ENCODE measurements at places on chromosomes 6 and 20. TPM values are rescaled to one million over a fixed set of nuclear protein-coding genes. Genes with fewer than 3 reads are reported as not detected.

DNA sequence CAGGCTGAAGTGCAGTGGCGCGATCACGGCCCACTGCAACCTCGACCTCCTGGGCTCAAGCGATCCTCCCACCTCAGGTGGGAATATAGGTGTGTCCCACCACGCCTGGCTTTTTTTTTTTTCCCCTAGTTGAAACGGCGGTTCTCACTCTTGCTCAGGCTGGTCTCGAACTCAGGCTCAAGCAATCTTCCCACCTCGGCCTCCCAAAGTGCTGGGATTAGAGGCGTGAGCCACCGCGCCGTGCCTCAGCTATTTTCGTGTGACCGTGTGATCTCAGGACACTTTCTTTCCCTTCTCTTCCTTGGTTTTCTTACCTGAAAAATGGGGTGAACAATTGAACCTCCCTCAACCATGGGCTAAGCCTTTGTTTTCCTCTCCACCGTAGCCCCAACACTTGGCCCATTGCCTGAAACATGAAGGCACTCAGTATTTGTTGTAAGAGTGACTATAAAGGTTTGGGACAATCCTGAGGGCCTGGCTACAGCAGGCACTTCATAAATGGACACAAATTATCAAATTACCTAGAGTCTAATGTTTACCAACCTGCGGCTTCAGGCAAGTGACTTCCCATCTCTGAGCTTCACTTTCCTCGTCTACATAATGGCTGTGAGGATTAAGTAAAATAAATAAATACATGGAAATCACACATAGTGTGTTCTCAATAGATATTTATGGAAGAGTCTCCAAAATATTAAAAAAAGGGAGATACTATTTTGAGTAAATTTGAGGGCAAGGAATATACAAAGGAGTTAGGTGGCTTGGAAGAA is 31.4 kb upstream of the ID1 start:
- H3K27me3 ChIP-seq = no peaks in the 10 kb centered on the region
- peak overlapping the region; percentile 75 for H3K4me3 ChIP-seq
- peaks cover 30% of the 10 kb centered on the region for H3K4me1 ChIP-seq
- peak overlapping the region; percentile 83 for H3K27ac ChIP-seq
- H3K36me3 ChIP-seq = peaks cover 12% of the 10 kb centered on the region

DNA sequence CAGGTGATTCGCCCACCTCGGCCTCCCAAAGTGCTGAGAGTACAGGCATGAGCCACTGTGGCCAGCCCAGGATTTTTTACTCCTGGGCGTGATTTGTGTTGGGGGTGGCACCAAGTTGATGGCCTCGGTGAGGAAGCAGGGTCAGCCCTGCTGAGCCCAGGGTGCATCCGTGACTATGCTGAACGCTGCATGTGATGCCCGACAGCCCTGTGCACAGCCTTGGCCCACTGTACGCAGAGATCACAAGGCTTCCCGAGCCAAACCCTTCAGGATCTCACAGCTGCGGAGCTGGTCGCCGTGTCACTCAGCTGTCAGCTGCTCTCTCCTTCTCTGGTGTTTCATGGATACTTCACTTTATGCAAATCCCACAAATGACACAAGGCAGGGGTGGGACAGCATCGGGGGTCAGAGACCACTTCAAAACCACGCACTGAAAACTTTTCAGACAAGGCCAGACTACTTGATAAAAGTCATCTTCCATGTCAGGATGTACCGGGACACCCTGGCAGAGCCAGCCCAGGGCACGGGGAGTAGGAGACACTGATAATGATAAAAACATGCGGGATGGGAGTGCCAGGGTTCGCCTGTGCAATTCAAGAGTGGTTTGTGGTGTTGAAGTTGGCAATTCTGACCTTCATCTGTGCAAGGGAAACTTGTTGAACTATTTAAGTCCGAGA is 31.2 kb upstream of the RPS6KA2 start:
- H3K36me3 ChIP-seq = no peaks in the 10 kb centered on the region
- DNase-seq = no peak
- H3K4me3 ChIP-seq = no peak overlapping the region
- no peak overlapping the region for H3K27ac ChIP-seq

DNA sequence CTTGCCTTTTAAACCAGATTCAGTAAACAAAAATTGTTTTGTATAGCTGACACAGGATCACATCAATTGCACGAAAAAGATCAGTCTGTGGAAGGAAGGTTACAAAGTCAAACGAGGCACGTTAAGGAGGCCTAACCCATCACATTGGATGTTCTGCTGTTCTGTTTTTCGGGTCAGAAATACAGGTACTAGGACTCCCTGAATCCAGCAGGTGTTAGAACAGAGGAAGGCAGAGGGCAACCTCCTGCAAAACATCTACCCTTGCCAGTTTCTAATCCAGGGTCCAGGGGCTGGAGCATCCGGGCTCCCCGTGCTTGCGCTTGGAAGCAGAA is 64.6 kb downstream of the PLG start:
- no peaks in the 10 kb centered on the region for H3K36me3 ChIP-seq
- no peak overlapping the region for H3K27ac ChIP-seq
- DNase-seq = no peak

DNA sequence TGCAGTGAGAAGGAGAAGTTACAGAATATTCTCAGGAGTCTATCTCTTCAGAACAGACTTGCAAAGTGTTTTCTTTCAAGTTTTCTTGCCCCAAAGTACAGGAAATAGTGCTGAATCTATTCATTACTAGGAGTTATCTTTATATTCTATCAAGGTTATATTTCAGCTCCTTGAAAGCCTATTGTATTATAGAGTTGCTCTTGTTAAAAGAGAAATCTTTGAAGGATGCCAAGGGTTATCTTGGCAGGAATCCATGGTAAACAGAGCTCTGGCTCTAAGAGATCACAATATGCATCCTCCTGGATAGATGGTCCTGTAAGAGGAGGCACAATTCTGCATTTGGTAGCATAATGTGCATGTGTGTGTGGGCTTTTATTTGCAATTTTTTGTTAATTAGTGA is 21.2 kb upstream of the SNRPB2 start:
- H3K36me3 ChIP-seq = no peaks in the 10 kb centered on the region
- no peaks in the 10 kb centered on the region for H3K4me1 ChIP-seq
- H3K4me3 ChIP-seq = no peak overlapping the region
- DNase-seq = peak; percentile 36
- peaks cover 57% of the 10 kb centered on the region for H3K27me3 ChIP-seq

DNA sequence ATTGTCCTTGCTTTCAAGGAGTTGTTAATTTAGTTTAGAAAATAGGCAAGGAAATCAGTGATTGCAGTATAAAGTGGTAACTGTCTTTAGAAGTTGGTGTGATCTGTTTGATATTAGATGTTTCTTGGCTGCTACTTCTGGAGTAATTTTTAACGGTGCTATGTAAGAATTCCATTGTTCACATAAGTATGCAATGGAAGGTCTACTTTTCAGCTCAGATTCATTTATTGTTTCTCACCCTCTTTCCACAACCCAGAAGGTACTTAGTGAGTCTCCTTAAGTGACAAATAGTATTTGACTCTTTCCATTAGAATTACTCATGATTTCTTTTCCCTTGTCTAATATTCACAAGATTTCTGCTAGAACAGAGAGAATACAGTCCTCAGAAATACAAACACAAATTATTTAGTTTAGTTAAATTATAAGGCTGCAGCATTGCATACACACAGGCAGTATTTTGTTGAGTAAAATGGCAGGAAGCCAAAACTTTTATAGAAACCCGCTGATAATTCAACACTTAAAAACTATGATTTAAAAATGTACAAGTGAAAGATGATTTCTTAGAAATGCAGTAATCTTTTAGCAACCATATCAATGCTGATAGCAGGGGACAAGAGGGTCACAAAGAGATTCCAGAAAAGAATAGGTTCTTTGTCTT is 554.3 kb downstream of the CD109 start:
- H3K27me3 ChIP-seq = no peaks in the 10 kb centered on the region
- H3K27ac ChIP-seq = no peak overlapping the region
- no peak overlapping the region for H3K4me3 ChIP-seq
- H3K36me3 ChIP-seq = no peaks in the 10 kb centered on the region
- DNase-seq = no peak

DNA sequence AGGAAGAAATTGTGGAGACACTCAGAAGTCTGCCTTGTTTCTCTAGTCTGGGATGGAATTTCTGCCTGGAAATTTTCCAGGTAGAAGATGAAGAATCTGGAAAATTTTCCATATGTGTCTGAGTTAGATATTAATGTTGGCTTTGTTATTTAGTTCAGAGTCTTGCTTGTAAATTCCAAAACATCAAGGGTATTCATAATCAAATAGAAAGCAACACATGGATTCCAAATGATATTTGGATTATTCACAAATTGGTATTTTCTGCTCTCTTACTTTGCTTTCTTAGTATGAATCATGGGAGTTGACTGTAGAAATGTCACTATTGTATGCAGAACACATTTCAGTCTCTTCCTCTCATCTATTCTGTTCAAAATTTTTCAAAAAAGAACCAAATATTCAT is 116.0 kb downstream of the GRIK2 start:
- H3K4me1 ChIP-seq = no peaks in the 10 kb centered on the region
- no peaks in the 10 kb centered on the region for H3K27me3 ChIP-seq
- no peak for DNase-seq
- H3K4me3 ChIP-seq = no peak overlapping the region
- no peaks in the 10 kb centered on the region for H3K36me3 ChIP-seq
- H3K27ac ChIP-seq = no peak overlapping the region

- H3K27me3 ChIP-seq = no peaks in the 10 kb centered on the region
- no peak for DNase-seq
- no peaks in the 10 kb centered on the region for H3K36me3 ChIP-seq
- H3K4me3 ChIP-seq = no peak overlapping the region
- H3K27ac ChIP-seq = no peak overlapping the region
These were observed 413.0 kb upstream of the RUNX2 start for GRCh38 chr6:44915111-44915510.

DNA sequence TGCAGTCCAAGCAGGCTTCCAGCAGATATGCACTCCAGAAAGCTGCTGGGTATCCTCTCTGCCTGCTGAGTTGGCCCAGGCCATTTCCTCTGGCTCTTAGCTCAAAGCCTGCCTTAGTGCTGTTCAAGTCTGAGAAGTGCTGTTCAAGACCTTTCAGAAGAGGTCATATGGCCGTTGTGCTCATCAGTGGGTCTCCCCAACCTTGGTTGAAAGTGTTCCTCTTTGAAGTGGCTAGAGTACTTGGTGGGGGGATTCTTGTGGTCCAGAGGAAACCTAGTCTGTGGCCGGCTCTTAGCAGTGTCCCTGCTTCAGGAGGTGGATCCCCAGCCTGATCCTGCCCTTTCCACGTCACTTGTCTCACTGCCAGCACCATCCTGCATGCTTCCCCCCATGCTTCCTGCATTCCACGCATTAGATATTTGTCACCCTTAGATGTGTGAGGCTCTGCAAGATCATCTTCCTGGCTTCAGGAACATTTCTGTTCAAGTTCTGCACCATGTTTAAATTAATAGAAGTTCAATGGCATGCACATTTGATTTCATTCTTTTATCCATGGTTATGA is 105.0 kb downstream of the FIG4 start:
- peaks cover 60% of the 10 kb centered on the region for H3K4me1 ChIP-seq
- H3K27me3 ChIP-seq = no peaks in the 10 kb centered on the region
- H3K27ac ChIP-seq = no peak overlapping the region
- H3K4me3 ChIP-seq = no peak overlapping the region

GRCh38 chr6:110597761-110598160 is 121.3 kb upstream of the SLC22A16 start:
- no peaks in the 10 kb centered on the region for H3K36me3 ChIP-seq
- no peaks in the 10 kb centered on the region for H3K4me1 ChIP-seq
- H3K4me3 ChIP-seq = no peak overlapping the region
- no peak for DNase-seq
- no peaks in the 10 kb centered on the region for H3K27me3 ChIP-seq
- no peak overlapping the region for H3K27ac ChIP-seq

DNA sequence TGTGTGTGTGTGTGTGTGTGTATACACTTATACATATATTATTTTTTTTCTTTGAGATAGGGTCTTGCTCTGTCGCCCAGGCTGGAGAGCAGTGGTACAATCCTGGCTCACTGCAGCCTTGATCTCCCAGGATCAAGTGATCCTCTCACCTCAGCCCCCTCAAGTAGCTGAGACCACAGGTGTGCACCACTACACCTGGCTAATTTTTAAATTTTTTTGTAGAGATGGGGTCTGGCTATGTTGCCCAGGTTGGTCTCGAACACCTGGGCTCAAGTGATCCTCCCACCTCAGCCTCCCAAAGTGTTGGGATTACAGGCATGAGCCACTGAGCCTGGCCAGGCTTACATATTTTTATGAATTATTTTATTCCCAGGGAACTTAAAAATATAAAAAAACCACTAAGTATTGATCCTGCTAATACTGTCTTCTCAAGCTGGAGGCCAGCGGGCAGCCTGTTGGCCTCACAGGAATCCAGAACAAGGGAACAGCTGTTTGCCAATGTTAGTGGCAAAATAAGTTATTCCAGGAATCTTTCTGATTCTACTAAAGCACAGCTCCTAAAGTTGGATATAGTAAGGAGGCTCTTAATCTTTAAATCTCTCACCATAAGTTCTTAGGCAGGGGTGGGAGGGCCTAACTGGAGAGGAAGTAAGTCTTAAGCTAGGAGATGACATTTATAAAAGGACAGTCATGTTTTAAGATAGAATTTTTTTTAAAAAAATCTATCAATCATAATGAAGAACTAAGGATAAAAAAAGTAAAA is 135.5 kb upstream of the NUP153 start:
- H3K4me3 ChIP-seq = no peak overlapping the region
- no peaks in the 10 kb centered on the region for H3K27me3 ChIP-seq
- H3K27ac ChIP-seq = no peak overlapping the region
- DNase-seq = no peak
- peaks cover 6% of the 10 kb centered on the region for H3K36me3 ChIP-seq

DNA sequence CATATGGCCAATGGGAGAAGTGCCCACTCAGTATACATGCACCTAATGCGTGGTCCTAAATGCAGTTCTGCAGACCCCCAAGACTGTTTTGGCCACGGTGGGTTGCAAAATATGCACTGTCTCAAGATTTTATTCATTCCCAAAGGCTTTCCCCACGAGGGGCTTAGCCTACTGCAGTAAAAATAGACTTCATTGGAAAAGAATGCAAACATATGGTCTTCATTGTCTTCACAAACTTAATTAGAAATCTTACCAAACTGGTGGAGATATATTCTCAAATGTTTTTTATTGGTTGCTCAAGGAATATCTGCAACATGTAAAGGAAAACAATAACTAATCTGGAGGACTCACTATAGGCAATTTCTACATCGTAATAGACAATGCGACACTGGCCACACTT is 31.6 kb upstream of the PRL start:
- no peak overlapping the region for H3K27ac ChIP-seq
- peaks cover 9% of the 10 kb centered on the region for H3K4me1 ChIP-seq
- no peak overlapping the region for H3K4me3 ChIP-seq

- H3K4me1 ChIP-seq = no peaks in the 10 kb centered on the region
- H3K27ac ChIP-seq = no peak overlapping the region
- no peaks in the 10 kb centered on the region for H3K36me3 ChIP-seq
- DNase-seq = no peak
- no peak overlapping the region for H3K4me3 ChIP-seq
These were observed 38.0 kb upstream of the ECHDC1 start for GRCh38 chr6:127381384-127381783.

KIF6 gene
- total RNA-seq = not detected

ZBTB12 gene
- total RNA-seq = 8.6 TPM

CSTF1 gene
- total RNA-seq = 60.2 TPM

OXT gene
- not detected for total RNA-seq

PRSS16 gene
- 7.3 TPM for total RNA-seq

KCNB1 gene
- total RNA-seq = 0.35 TPM

KAT14 gene
- total RNA-seq = 12.5 TPM

ENPP1 gene
- 5.1 TPM for total RNA-seq

ROMO1 gene
- 530 TPM for total RNA-seq
